ENCODE measurements at places on chromosomes 12 and 14.

- DNase-seq: peak; percentile 28
Observed at GRCh38 chr14:24481622-24482324, 26.3 kb downstream of the CMA1 start.

DNA sequence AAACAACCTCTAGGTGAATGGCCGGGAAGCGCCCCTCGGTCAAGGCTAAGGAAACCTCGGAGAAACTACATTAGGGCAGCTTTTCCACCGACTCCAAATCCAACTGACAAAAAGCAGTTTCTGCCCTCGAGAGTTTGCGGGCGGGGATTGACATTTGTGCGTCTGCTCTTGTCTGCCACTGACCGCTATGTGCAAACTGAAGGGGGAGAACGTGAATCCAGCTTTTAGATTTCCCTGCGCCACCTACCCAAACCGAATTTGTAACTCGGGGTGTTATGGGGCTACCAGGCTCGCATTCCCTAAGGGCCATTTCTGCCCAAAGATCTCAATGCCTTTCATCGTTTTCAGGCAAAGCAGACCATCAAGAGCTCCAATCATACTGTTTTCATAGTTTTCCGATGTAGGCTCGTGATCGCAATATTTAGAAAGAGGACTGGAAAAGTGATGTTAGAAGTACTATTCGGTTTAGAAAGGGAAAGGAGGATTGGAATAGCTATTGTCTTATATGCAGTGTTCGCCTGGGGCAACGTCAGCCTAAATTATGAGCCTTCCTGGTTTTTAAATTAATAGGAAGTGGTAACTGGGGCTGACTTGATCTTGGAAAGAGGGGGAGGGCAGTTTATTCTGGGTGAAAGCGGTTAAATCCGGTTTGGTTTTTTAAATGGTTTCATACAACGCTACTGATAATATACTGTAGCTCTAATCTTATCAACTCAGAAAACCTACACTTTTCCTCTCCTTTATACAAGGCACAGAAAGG lies 45.4 kb downstream of the BCAT1 start:
- DNase-seq: no peak

DNA sequence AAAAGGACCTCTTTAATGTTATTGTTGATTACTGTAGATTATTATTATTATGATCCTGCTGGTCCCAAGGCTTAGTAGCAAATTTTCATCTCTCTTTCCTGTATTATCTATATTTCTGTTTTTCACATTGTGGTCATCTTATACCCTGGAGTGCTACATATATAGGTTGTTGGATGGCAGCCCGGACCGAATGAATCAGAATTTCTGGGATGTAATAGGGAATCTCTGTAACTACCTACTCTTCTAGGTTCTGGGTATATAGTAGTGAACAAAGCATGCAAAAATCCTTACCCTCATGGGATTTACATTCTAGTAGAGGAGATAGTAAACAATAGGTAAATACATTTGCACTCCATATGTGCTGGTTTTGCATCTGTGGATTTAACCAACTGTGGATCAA lies 31.4 kb downstream of the NUBPL start:
- DNase-seq: no peak

DNA sequence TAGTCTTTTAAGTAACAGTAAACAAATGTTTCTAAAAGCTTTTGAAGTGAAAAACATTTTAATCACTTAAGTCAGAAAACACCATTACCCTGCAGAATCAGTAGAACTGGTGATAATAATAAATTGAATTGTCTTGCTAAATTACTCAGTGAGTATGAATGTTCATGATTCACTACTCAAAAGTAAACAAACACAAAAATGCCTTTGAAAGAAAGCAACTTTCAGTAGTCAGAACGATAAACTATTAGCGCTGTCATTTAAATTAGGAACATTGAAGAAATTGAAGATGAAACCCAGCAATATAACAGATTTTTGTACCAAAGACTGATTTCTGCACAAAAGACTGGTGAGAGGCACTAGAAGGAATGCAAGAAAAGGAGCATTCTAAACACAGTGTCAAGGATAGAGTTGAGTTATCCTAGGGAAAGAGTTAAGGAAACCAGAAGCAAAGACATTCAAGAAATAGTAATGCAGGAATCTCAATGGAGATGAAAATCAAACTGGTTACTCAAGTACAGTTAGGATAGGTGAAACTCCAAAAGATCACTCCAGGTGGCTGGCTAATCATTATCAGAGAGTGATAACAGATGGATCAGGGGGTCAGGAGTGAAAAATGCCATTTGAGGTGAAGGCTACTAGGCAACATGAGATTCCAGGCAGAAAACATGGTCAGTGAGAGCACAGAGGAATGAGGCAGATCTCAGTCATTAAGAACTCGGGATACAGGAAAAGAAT lies 77.4 kb upstream of the ALG10 start:
- no peak for DNase-seq

DNA sequence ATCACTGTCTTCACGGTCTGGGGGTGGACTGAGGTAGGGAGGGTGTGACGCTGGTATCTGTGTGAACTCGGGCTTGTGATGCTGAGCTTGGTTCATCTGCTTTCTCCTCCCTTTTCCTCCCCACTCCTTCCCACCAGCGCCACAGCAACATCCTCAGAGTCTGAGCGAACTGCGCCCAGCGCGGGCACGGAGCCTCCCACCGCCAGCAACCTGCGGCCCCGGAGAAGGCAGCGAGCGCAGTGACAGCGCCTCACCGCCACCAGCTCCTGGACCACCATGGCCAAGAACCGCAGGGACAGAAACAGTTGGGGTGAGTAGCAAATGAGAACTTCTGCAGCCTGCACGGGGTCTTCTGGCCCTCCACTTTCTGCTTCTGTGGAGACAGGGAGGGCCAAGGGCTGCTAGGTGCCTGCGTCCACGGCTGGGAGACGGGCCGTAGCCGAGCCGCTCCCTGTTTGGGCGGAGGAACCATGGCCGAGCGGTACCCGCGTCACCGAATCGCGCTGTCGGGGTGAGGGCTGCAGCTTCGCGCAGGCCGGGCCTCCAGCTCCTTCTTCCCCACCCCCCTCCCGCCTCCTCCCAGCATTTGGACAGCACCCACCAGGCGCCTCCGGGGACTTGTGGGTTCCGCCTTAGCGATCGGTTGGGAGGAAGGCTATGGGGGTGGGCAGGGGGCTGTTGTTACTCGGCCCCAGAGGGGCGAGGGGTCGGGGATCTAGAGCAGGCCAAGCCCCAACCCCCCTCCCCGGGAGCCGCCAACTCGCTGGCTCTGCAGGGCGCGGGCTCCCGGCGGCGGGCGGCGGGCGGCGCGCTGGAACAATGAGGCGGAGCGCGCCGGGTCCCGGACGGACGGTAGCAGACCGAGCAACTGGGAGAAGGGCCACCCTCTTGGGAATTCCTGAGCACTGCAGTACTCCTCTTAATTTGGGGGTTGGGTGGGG lies at the start of gene ATL1:
Gene ATL1, plus strand, starts transcription at position 156 of the 941 bp plus-strand sequence. Its CDS starts 121 bp downstream, at position 277.
- peak; percentile 19 for DNase-seq

DNA sequence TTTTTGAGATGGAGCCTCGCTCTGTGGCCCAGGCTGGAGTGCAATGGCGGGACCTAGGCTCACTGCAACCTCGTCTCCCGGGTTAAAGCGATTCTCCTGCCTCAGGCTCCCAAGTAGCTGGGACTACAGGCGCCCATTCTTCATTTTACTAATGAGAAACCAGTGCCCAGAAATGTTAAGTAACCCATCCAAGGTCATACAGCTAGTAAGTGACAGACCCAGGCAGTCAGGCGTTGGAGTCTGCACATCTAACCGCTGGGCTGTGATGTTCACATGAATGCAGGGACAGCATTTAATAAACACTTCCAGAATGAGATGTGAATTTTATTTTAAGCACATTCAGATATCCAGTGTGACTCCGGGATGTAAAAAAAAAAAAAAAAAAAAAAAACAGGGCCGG lies 1.3 kb upstream of the TRIP11 start:
- DNase-seq: no peak

DNA sequence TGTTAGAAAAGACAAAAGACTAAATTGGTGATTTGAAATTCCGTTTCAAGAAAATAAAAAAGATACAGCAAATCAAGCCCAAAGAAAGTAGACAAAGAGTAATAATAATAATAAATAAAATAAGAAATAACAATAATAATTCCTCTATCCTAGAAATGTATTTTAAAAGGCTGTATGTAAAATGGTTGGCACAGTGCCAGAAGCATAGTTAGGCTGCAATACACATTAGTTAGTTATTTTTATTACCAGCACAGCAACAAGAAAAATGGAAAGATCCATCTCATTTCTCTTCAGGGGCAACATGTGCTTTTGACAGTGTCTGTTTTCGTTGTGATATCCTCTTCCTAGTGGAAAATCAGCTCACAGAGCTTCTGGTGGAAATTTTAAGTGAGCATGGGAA lies 174.1 kb upstream of the TMTC1 start:
- DNase-seq: no peak

GRCh38 chr12:59111851-59112250 lies 191.5 kb upstream of the LRIG3 start:
- DNase-seq: no peak

DNA sequence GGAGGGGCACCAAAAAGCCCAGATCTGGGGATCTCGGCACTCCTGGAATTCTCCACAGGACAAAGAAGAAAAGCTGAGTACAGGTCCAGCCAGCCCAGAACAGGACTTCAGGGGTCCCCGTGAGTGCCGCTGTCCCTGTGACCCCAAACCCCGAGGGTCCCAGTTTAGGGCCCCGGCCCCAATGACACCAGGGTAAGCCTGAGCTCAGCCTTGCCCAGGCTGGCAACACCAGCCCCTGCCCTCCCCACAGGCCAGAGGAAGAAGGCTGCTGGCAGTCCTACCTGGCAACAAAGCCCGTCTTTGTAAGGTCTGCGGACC lies 1.8 kb downstream of the CDK2AP1 start:
- no peak for DNase-seq

Data from activated T-cell treated with anti-CD3 and anti-CD28 coated beads for 24 hours (primary cell).